ENCODE measurements at places on chromosomes 1 and 21. TPM values are rescaled to one million over a fixed set of nuclear protein-coding genes. Genes with fewer than 3 reads are reported as not detected.

DNA sequence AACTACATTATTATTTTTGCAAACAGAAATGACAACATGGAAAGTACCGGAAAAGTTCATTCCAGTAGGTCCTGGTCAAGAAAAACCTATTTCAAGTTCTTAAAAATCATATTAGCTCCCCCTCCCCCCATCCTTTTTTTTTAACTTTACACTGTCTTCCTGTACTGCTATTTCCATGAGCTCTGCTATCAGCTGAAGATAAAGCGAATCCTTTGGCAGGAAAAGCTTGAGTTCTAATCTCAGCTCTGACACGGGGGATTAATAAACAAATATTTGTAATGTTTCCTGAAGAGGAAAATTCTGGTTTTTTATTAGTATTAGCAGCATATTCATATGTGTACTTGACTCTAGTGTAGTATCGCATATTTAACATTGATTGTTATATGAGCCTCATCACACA, 190.7 kb upstream of the ESRRG start:
- no peak for DNase-seq

DNA sequence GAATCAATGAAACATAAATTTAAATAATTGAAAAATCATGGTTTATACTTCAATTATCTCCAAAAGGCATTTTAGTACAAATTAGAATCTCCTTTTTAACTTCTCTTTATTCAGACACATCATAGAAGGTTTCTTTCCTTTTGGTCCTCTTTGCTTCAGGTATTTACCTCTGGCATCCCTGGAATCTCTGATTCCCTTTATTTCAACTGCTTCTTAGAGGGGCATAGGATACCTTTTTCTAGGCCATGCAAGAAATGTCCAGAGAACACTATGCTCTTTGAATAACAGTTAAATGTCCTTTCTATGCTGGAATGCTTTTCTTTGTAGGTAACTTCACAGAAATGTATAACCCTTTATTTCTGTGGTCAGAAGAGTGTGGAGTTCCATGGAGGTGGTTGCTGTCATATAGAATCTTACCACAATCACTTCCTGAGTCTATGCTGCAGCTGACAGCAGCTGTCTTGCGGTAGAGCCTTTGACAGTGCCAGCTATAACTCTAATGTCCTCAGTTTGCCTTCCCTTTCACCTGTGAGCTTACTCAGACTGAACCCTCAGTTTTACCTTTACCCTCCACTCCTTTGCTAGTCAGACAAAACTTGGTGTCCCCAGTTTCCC, 8.6 kb downstream of the LAMC2 start:
- no peak for DNase-seq

- no peak for DNase-seq
Observed at GRCh38 chr21:29940991-29941390, 1.2 kb upstream of the GRIK1 start.

DNA sequence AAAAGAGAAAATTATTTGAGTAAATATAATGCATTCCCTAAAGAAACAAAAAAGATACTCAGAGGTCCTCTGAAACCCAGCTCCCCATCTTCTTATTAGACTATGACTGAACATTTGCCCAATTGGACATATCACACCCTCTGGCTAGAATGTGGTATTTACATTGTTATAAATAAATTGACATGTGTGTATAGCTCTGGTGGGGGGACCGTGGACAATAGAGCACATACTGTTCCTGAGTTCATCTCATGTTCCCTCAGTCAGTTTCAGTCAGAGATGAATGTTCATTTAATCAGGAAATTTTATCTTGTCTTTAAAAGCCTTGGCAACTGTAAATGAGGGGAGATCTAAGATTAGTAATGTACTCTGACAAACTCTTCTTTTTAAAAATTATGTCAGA, 459.3 kb upstream of the ADAMTS5 start:
- DNase-seq = no peak

- peak; percentile 85 for DNase-seq
Observed at GRCh38 chr1:212608959-212609700, 569 bp downstream of the ATF3 start.

GRCh38 chr21:41616031-41616591, 108.2 kb upstream of the TMPRSS2 start:
- DNase-seq = no peak

DNA sequence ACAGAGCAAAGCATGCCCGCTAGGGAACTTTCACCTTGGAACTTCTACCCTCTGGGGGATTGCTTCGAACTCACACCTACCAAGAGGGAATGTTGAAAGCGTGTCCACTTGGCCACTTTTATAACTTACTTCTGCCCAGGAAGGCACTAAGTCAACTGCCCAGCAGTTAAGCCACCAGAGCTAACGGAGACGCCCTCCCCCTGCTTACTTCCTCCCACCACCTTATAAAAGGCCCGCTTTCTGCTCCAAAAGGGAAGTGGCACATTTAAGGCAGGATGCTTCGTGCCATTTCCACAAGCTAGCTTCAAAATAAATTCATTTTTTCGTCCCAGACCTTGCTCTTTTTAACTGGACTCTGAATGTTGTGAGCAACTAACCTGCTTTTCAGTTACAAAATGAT, 3.2 kb upstream of the AK2 start:
- DNase-seq = no peak

DNA sequence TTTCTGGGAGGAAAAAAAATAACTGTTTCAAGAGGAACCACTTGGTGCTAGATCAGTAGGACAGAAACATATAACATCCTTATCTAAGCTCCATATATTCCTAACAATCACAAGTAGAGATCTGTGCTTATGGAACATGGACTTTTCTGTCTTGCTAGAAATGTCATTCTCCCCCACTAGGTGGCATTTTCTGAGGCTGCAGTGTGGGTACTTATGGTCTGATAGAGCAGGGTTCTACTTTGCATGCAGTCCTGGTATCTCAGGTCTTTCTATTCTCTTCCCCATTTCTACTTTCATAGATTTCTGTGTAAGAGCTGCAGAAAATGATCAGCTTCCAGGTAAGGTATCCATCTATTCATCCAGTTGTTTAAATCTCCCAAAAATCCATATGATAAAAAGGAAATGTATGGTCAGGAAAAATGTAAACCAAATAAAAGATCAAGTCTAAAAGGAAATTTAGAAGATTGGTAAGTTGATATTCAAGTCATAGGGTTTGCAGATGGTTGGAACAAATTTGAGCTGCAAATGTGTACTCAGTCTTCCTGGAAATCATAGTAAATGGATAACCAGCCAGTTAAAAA, 1.5 kb downstream of the ZNF684 start:
- no peak for DNase-seq

DNA sequence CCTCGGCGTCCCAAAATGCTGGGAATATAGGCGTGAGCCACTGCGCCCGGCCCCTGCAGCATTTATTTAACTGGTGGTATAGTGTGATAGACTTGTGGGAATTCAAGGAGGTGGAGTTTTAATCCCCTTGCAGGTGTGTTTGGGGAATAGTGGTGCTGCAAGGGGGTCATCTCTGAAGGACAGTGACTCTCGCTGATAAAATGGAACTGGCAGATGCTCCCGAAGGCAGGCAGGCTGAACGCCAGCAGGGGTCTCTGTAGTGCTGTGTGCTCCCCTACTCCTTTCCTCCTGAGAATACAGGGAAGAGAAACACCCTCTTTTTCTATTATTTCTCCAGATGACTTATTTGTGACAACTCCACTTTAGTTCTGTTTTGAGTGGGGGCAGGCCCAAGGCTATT, 4.0 kb downstream of the OSCP1 start:
- DNase-seq = peak; percentile 63

The GUCA2A gene
- polyA plus RNA-seq = not detected

The KCNQ4 gene
- polyA plus RNA-seq = 2.2 TPM

The ADGRL4 gene
- polyA plus RNA-seq = 0.97 TPM

The ZBTB18 gene
- polyA plus RNA-seq = 8.5 TPM

Data from H1 (cell line).